Stimulated activated CD4-positive, alpha-beta T cell treated with anti-CD3 and anti-CD28 coated beads, Interleukin-4, amount 100 ng/mL, for 4 hours (primary cell): ENCODE measurements at places on chromosomes 7 and 10.

- no peak for DNase-seq
Observed at GRCh38 chr7:68015978-68016532, 1019.4 kb downstream of the TYW1 start.

- DNase-seq, result no peak
Observed at GRCh38 chr10:61623161-61623560, 39.6 kb upstream of the CABCOCO1 start.

GRCh38 chr7:32489788-32490126 lies 423 bp downstream of the LSM5 start:
- DNase-seq, result no peak

- no peak for DNase-seq
Observed at GRCh38 chr10:62617652-62618051, 186.9 kb upstream of the ADO start.

DNA sequence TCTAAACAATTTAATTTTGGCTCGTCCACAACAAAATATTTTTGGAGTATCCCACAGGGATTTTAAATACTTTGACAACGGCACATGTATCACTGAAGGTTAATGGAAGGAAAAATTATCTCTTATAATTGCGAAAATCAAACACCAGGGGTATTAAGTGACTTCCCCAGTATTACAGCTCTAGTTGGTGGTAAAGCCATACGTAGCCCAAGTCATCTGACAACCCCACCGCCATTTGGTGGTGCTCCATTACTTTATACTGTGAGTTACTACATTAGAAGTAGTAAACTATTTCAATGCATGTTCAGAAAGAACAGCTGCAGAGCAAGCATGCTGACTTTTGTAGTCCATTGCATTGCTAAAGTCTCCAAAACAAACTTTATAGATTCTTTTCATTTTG lies 179.7 kb downstream of the HGF start:
- no peak for DNase-seq

DNA sequence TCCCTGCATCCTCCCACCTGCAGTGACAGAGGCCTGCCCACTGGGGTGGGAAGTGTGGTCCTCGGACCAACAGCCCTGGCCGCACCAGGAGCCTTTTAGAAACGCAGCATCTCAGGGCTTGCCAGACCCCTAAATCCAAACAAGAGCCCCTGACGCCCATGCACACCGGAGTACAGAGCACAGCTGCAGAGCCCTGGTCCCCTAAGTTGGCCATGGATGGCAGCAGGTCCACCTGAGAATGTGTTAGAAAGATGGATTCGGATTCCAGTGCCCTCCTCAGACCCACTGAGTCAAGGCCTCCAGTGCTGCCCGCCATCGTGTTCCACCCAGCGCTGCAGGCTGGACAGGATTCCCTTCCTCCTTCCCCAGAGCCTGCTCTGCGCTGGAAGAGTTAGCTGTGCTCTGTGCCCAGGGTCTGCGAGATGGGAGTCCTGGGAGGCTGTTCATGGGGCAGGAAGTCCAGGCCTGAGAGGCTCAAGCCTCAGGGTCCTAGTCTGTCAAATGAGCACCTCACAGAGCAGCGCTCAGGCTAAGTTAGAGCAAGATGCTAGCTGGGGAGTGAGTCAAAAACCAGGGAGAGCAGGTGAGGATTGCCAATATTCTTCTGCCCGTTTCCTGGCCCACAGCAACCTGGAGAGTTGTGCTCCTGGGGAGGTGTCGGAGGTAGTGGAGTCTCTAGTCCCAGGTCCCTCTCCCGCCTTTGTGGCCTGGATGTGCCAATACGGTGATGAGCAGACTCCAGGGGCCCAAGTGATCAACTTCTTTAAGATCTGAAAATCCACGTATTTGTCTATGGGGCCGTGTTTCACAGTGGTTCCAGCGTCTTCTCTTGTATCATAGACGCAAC lies 95.9 kb upstream of the GPR26 start:
- DNase-seq, result no peak

GRCh38 chr7:106867641-106868351 lies 2.7 kb downstream of the PIK3CG start:
- no peak for DNase-seq

DNA sequence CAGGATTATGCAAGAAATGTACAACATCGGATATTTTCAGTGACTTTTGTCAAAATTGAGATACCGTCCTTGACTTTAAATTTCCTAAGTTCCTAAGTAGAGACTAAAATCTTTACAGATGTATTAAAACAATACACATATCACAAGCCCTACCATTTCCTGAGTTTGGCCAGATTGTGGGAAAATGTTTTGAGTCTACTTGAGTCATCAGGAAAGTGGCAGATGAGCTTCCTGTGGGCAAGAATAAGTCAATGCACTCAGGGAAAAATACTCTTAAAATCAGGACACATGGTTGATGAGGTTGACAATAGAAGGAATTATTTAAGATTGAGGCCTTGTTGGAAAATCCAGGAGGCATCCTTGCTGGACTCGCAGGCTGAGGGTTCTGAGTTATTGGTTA lies 162.5 kb downstream of the SNX10 start:
- DNase-seq, result no peak

DNA sequence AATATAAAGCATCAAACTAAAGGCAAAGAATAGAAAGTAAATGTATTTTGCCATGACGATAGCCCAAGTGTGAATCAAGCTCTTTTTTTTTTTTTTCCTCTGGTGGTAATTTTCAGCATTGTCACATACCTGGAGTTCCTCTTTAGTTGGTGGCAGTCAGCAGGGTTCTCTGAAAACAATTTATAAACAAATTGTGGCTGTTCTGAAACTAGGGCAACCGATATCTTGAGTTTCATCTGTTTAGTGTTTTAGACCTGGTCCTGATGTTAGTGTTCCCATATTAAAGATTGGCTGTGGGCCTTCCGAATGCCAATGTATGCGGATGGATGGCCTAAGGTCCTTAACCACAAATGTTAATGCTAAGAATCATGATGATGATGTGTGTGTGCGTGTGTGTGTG lies 713.1 kb downstream of the GATA3 start:
- DNase-seq, result no peak

DNA sequence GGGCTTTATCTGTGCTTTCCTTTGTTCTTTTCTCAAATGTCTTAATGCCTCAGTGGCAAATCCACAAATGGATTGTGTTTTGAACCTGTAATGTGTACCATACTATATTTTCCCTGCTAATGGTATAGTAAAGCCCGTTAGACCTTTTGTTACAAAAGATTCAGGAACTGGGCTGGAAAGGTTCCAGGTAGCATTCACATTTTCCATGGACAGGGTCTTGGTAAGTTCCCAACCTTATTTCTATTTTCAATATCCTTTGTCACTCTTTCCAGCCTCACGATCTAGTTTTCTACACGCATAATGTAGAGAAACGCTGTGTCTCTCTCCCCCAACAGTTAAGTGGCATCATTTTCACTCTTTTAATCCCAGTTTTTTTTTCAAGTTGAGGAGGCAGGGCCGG lies 153.0 kb downstream of the PLCE1 start:
- DNase-seq, result no peak

DNA sequence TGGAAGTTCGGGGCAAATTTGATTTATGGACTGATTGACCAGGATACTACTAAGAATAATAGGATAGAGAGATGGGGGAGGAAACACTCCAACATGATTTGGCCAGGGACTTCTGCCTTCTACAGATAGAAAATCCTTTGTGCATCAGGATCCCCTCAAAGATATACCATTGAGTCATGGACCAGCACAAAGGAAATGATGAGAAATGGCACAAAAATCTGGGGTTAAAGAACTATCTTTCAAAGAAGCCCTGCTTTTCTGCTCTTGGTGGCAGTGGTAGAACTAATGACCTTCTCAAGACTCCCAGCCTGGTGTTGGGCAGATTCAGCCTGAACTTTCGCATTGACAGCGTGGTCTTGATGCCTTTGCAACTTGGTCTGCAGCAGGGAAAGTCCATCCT lies 27.6 kb upstream of the LAMB1 start:
- DNase-seq, result no peak

DNA sequence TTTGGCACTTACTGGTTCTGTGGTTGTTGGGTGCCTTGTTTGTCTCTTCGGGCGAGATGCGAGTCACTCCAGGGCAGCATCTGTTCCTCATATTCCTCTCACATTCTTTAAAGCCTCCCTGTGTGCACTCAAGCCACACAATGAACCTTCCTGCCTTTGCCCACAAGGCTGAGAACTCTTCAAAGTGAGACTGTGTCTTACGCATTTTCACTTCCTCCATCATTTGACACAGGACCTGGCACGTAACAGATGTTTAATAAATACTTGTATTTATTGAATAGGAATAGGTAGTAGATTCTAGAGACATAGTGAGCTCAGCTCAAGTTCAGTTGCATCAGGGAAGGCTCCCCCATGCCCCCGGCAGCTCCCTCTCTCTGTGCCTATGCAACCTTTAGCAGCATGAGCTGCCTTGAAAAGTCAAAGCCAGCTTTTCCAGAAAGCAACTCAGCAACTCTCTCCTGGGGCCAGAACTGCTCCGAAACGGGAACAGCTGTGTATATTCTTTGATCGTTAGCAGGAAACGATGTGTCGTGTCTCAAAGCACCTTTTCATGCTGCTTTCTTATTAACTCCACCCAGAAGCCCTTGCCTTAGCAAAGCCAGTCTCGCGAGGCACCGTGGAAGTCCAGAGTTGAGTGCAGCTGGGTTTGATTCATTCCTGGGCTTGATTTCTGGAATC lies 97.5 kb downstream of the PFKFB3 start:
- DNase-seq, result no peak

DNA sequence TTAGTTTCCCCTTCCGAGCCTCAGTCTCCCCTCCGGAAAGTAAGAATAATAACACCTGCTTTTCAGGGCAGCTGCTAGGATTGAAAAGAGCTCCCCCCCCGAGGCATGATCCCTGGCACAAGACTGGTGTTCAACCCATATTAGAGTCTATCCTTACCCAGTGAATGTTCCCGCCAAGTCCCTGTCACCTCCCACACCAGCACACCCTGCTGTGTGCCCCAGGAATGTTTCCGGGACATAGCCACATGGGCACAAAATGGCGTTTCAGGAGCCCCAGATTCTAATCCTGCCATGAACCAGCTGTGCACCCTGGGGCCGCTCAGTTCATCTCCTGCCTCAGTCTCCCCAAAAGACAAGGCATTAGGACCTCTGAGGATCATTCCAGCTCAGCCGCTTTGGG lies 563 bp downstream of the MUC17 start:
- no peak for DNase-seq

- no peak for DNase-seq
Observed at GRCh38 chr7:67807826-67808225, 811.2 kb downstream of the TYW1 start.
